ENCODE measurements at places on chromosomes 2 and 18.

DNA sequence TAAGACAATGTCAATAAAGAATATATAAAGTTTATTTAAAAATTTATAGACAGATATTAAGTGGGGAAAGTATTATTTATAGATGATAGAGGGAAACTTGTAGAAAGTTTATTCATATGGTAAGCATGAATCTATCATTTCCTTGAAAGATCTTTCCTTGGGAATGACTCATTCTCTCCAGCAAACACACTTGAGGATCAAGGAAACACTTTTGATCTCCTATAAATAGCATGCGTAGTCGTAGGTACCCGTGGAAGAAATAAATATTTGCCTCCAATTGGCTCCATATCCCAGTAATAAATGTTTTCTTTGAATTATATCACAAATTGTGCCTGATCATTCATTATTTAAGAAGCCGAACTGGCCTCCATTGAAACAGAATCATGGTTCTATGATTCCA lies 483.4 kb downstream of the RNF144A start:
- no peak for DNase-seq

GRCh38 chr18:45044787-45045186 lies 364.1 kb downstream of the SETBP1 start:
- DNase-seq = no peak

GRCh38 chr2:3001615-3002560 lies 375.7 kb downstream of the EIPR1 start:
- DNase-seq = no peak

DNA sequence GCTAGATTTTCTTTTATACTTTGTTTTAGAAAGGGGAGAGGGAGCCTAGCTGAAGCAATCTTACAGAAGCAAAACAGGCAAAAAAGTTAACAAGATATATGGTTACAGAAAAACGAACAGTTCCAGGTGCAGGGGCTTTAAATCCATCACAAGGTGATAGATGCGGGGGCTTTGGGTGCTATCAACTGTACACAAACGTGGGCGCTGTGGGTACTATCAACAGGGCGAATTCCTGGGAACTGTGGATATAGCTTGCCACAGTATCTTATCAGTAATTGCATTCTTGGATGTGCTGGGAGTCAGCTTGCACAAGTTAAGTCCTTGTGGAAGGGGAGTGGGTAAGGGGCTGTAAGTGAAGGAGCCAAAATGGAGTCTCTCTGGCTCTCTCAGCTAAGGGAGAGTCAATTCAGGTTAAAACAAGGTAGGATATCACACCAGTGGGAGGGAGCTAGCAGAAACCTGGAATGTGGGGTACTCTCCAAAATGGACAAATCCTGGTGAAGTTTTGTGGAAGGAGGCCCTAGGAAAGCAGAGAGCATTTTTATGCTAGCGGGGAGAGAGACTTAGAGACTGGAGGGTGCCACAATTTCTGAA lies 325.8 kb upstream of the SPHKAP start:
- DNase-seq = no peak

- DNase-seq = no peak
Observed at GRCh38 chr2:162677476-162677875, 161.1 kb downstream of the KCNH7 start.

GRCh38 chr2:27955384-27956161 lies 65.0 kb downstream of the BABAM2 start:
- no peak for DNase-seq

GRCh38 chr2:71078624-71079023 lies 10.2 kb downstream of the NAGK start:
- DNase-seq = no peak

- DNase-seq = no peak
Observed at GRCh38 chr18:72235422-72235821, 308.7 kb downstream of the CBLN2 start.

DNA sequence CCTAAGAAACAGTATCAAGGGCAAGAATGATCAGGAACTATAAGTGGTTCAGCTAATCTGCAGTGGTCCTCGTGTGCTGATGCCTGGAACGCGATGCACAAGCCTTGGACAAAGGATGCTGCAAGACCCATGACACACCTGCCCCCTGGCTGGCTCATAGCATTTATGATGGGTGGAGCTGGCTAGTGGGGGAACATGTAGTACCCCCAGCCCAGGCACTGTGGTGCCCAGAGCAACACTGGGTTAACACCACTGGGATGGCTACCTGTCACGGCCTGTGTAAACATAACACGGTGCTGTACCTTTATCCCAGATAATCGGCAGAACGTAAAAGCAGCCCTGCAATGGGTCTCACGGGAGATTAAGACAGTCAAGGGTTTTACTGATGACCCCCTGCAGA lies 60.3 kb upstream of the PEX13 start:
- no peak for DNase-seq

DNA sequence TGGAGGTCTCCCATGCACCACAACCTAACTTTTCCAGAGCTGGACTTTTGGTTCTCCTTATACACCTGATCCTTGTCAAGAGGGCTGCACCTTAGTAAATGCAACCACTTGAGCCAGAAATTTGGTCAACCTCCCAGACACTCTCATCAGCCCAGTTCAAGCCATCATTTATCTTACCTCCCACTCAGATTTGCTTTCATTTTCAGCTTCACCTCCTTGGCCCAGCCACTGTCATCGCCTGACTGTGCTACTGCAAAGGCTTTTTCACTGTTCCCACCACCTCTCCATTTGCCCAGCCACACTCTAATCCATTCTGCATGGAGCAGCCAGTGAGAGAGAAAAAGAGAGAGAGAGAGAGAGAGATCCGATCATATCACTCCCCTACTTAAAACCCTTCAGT lies 112.4 kb upstream of the DDX18 start:
- no peak for DNase-seq

DNA sequence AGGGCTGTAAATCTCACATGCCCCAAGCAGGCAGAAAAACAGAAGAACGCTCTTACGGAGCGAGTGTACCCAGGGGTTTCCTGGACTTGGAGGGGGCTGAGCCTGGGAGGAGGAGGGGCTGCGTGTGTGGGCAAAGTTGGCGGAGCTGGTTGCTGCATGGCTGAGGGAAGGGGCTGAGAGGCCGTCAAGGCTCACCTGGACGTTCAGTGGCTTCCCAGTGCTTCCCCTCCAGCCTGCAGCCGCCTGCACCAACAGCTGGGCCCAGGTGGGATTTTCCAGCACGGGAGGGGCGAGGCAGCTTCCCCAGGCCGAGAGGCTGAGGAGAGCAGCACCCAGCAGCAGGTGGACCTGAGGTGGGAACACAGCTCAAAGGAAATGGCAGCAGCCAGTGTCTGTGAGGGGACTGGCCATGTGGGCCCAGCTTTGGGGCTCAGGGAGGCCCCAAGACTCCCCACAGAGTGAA lies 70.6 kb upstream of the CTDP1 start:
- DNase-seq = no peak

DNA sequence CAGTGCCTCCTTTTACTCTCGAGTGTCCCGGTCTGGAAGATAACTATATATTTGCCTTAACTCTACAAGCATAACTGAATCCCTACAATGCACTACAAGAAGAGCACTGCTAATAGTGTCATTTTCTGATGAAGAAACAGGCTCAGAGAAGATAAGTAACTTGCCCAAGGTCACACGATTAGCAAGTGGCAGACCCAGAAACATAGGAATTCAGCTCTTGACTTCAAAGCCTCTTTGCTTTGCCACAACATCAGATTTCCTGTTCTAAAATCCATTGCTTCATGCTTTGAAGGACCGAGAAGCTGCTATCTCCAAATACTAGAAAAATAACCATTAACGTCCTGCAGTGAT lies 65.6 kb downstream of the HS1BP3 start:
- no peak for DNase-seq

- DNase-seq = no peak
Observed at GRCh38 chr2:232994446-232994845, 18.6 kb downstream of the NGEF start.

- DNase-seq = no peak
Observed at GRCh38 chr2:16630463-16630862, 35.2 kb downstream of the CYRIA start.

DNA sequence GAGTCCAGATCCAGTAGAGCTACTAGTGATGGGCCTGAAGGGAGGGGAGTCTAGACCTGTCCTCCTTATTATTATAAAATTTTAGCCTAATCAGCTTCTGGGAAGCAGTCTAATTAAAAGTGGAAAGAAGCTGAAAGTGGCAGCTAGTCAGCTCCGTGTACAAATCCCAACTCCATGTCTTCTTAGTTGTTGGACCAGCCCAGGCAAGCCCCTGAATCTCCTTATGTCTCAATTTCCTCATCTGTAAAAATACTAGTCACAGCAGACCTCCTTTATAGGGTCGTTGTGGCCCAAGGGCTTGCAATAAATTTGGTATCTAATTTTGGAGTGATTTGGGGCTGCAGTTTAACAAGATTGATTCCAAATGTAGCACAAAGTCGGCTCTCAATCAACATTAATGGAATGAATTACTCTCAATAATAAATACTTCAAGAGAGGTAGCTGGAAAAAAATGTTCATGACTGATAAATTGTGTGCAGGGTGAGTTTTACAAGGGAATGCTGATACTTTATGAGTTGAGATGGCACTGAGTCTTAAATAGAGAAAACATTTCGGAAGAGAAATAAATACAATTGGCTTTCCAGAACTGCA lies 118.3 kb upstream of the NDUFV2 start:
- DNase-seq = no peak

DNA sequence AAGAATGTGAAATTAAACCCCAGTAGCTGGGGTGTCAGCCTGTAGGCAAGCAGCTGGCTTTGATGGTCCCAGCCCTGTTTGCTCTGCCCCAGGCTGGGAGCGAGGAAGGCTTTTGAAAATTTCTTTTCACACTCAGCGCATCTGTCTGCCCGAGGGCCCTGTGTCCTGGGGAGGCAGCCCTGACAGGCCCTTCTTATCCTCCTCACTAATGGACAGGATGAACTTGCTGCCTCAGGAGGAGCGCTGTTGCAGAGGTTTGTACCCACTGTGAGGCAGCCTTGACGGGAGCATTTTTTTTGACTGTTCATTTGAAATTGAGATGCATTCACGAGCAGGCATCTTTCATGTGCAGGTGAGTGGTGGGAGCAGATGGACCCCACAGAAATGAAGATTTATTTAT lies 62.4 kb downstream of the SERPINB8 start:
- no peak for DNase-seq

All from stimulated activated CD4-positive, alpha-beta T cell treated with anti-CD3 and anti-CD28 coated beads, Interleukin-2, amount 100 ng/mL, for 4 hours (primary cell).